ENCODE measurements at places on chromosomes 11 and 22.

DNA sequence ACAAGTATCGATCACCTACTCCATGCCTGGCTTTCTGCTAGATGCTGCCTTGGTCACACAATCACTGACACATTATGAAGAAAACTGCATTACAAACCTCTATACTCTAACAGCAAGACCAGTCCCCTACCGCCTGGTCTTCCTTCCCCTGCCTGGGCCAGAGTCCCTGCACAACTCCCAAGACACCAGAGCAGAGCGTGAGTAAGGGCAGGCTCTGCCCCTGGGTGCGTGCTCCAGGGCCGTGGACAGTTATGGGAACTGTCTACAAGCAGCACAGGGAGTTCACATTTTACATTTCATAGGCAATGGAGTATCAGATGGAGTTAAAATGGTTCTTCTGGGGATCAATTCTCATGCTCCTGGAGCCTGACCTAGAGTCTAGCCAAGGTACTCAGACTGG lies 6.5 kb downstream of the FZD4 start:
- DNase-seq, result no peak

DNA sequence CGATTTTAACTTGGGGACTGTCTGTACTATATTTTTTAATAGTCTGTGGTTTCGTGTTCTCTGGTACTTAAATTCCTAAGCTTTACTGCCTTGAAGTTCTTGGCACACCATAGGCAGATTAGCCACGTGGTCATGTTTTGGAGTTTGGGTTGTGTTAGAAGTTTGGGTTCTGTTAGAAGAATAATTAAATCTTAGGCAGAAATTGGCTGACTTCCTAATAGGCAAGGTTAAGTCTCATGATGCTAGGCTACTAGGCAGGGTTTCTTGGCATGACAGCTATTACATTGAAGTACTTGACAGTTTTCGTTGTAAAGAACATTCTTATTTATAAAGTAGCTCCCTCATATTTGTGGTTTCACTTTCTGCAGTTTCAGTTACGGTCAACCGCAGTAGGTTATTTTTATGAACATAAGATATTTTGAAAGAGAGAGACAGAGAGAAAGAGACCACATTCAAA lies 30.0 kb upstream of the MMP7 start:
- DNase-seq, result peak; percentile 56

GRCh38 chr11:61019832-61020405 lies 48.4 kb downstream of the CD6 start:
- DNase-seq, result no peak

- no peak for DNase-seq
These were observed 942.3 kb downstream of the NTM start for GRCh38 chr11:132312701-132313111.
